ENCODE measurements at places on chromosomes 5 and 9.

DNA sequence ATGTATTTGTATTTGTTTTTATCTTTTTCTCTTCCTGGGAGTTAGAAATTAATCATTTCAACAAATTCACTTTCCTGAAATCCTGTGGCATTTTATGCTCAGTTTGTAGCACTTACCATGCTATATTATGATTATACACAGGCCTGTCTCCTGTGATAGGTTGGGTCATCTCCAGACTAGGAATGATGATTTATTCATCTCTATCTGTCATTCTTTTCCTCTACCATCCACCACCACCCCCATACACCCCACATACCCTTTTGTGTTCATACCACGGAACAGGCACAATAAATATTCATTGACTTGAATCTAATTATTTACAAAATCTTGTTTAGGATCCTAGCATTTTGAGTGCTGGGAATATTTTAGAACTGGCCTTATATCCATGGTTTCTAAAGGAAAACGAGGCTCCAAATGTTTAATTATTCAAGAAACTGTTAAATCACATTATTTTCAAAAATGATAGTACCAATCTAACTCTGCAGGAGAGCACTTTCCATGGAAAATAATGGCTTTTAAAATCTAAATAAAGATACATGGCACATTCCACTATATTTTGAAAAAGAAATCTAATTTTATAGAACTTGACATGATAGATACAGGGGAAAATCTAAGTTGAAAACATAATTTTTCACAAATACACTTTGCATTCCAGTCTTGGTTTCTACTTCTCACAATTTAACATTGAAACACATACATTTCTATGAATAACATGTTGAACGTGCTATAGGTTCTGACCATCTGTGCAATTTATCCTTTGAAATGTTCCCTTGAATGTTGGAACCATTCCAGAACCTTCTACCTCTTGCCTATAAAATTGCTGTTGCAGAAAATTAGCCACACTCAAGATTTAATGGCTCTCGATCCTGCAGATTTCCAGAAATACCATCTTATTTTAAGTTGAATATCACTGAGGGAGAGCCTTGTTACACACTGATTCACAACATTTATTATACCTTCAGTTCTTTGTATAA is 89.3 kb downstream of the STARD4 start:
- DNase-seq, result no peak

- DNase-seq, result no peak
These were observed 3.3 kb downstream of the FBN2 start for GRCh38 chr5:128534726-128535125.

DNA sequence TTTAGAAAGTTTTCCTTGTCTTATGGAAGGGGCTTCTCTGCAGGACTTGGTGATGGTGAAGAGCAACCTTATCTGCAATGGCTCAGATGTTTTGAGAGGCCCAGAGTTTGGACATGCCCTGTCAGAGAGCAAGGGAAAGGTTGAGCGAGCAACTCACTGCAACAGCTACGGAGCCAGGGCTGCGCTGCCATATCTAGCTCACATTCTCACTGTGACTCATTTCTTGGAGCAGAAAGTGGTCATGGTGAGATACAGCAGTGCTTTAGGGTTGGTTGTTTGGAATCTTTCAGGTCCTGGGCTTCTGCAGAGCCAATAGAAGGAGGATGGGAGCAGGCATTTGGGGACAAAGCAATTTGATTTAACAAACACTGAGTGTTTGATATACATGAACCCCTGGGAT is 12.3 kb downstream of the GLRA1 start:
- no peak for DNase-seq

- DNase-seq, result no peak
These were observed 1.0 kb downstream of the EGR1 start for GRCh38 chr5:138466125-138466899.

- DNase-seq, result no peak
These were observed 45.3 kb upstream of the AKNA start for GRCh38 chr9:114433086-114433485.

DNA sequence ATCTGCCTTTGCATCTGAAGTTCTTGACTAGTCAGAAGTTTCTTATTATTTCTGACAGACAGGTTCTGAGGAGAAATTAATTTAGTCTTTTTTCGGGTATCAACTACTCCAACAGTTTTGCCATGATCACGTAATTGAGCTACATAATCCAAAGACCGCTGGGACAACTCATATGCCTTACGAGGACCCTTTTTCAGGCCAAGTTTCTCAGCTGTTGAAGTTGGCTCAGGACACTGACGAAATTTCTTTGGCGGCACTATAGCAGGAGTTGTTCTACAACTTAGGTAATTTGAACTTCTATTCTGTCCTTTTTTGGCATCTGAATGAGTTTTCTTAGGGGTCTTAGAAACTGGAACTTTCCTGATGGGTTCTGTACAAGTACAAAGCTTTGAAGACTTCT is 27.2 kb downstream of the SETX start:
- no peak for DNase-seq

DNA sequence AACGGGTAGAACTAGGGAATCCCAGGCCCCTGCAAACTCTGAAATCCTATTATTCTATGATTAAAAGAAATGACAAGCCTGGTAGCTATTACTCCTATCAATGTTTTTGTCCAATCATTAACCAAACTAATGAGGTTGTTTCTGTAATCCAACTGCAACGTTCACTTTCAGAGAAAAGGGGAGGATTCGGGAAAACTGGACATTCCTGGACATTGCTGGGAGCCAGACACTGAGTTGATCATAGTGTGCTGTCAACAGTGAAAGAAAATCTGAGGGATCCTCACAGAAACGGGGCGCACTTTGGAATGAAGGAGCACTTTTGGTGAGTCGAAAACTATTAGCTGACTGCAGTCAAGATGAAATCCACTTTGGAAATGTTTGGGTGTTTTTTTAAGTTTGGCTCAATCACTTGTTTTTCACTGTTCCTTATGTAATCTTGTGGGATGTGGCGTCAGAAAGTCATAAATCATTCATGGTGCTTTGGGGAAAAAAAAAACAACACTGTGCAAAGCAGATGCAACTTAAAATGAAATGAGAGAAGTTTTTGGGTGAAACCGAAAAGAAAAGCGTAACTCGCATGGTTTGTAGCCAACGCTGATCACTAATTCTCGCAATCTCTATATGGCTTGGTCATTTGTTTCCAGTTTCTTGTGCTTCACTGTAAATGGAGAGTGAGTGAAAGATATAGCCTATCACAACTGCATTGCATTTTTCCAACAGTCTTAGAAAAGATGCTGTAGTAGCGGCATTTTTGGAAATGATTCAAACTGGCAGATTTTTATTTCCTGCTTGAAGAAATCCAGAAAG is 51.2 kb upstream of the ADRA1B start:
- DNase-seq, result no peak

Data from stimulated activated CD4-positive, alpha-beta T cell treated with anti-CD3 and anti-CD28 coated beads, Interleukin-1b, Interleukin-23, amount 100 ng/mL, for 24 hours (primary cell).